ENCODE measurements at places on chromosomes 3 and 15.

DNA sequence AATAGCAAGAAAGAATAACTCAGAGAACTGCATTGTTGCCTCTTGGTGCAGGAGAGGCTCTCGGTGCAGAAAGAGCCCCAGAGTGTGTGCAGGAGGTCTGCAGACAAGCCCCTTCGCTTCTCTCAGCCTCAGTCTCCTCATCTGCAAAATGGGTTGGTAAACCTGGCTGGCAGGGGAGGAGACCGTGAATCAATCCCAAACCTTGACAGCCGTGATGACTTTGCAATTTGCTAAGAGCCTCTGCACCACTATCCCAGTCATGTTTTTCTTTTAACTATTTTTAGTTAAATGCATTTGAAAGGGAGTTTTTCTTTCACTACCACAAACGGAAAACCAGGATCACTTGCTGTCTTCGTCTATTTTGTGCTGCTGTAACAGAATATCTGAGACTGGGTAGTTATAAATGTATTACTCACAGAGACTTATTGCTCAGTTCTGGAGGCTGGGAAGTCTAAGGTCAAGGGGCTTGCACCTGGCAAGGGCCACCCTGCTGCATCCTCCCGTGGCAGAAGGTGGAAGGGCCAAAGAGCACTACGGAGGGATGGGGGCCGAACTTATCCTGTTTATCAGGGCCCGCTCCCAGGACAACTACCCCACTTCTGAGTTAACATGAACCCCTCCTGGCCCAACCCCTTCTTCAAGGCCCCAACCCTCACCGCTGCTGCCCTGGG is 14.2 kb upstream of the IQSEC1 start:
- DNase-seq: no peak

- peak; percentile 93 for DNase-seq
Observed at GRCh38 chr15:83323296-83323711, 38.8 kb upstream of the BNC1 start.

DNA sequence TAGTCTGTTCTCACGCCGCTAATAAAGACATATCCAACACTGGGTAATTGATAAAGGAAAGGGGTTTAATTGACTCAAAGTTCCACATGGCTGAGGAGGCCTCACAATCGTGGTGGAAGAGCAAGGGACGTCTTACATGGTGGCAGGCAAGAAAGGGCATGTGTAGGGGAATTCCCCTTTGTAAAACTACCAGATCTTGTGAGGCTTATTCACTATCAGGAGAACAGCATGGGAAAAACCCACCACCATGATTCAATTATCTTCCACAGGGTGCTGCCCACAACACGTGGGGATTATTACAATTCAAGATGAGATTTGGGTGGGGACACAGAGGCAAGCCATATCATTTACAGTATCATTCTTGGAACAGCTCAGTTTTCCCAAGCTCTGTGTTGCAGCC is 268.0 kb downstream of the SUCLG2 start:
- DNase-seq: no peak

DNA sequence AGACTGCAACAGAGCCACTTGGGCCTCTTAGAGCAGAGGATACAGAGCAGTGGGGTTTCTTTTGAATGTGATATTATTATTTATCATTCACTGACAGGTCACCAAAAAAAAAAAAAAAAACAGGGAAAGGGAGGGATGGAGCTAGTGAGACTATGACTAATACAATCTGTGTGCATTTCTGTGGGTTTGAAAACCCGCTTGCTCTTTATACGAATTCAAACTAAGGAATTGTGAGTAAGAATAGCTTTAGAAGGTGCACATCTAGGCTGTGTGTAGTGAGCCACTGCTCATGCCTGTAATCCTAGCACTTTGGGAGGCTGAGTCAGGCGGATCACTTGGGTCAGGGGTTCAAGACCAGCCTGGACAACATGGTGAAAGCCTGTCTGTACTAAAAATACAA is 186.6 kb upstream of the MANF start:
- DNase-seq: no peak

DNA sequence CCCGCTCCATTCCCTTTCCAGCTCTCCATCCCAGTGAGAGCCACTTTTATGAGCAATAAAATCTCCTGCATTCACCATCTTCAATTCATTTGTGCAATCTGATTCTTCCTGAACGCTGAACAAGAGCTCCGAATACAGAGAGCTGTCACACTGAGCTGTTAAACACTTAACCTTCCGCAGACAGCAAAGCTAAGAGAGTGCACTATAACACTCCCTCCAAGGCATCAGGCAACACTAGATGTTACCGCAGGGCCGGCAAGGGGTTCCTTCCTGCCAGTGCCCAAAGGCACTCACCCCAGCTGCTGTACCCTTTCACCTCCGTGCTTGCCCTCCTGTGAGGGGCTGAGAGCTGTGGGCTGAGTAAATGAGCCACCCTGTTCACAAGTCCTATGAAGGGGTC is 85.6 kb downstream of the BCHE start:
- no peak for DNase-seq

DNA sequence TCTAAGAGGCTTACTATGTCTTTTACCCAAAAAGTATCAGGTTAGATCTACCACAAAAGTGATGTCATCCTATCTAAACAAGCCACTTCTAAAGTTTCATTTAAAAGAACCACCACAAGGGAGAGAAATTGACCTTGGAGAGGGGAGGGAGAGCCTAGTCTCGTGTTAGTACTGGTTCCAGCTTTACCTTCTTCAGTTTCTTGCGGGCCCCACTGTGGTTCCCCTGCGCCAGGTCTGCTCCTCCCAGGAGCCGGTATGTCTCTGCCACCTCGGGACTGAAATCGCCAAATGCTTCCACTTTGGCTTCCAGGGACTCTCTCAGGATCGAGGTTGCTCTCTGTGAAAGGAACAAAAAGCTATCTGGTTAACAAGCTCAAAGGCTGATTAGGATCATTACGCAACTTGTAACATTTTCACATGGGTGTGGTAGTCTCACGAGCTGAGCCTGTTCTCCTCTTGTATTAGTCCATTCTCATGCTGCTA is 51.1 kb downstream of the SYNM start:
- peak; percentile 27 for DNase-seq

DNA sequence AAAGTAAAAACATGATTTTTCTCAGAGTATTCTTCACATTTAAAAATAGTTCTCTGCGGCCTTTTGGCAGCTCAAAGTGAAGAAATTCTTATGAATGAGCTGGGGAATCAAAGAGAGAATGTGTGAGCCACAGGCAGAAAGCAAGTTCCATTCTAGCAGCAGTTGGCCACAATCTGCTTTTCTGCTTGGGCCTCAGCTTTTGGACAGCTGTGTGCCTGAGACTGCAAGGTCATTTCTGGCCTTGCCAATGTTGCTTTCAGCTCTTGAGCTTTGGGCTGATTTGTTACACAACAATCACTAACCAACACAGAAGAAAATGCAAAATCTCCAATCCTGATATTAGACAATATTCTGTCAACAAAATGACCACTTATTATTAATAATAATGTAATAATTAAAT is 14.4 kb upstream of the TM4SF4 start:
- DNase-seq: no peak

GRCh38 chr3:71045917-71046282 is 537.6 kb downstream of the FOXP1 start:
- DNase-seq: no peak

- no peak for DNase-seq
Observed at GRCh38 chr3:193673845-193674244, 80.8 kb downstream of the OPA1 start.

DNA sequence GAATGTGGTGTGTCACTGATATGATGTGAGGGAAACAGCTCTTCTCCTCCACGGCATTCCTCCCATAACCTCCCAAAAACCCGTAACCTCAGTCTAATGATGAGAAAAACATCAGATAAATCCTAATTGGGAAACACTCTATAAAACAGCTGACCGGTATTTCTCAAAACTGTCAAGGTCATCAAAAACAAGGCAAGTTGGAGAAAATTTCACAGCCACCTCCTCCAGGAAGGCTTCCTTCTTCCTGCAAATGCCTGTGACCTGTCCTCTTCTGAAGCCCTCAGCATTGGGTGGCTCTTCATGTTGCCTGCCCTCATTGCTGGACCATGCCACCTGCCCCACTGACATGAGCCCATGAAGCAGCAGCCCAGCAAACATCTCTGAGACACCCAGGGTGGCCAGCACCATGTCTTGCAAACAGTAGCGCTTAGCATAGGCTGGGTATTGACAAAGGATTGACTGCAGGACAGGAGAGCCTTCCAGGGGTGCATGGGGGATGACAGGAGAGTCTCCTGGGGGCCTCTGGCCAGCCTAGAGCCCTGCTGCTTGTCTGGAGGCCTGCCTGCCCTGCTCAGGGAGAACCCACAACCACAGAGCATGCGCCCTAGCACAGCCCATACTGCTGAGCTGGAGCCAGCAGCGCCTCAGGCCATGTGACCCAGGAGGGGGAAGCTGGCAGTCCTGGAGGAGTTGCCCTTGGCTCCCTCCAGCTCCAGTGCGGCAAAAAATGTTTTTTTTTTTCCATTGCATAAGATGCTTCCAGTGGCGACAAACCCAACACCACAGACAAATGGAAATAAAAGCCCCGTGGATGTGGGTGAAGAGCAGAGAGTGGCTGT is 49.7 kb downstream of the XXYLT1 start:
- DNase-seq: no peak

GRCh38 chr15:101495334-101496197 is 6.1 kb upstream of the PCSK6 start:
- no peak for DNase-seq

DNA sequence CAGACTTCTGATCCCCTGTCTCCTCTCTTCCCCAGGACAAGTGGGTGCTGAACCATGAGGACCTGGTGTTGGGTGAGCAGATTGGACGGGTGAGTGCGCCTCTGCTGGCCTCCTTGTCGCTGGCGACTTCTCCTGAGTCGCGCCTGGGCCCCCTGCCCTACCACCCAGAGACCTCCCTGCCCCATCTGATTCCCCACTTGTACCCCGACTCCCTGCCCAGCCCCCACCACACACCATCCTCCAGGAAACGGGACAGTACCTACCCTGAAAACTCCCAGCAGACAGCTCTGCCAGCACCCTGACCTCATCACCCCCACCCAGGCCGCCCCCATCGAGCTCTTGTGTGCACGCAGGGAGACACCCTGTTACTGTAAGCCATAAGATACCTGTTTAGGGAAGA is 7.7 kb downstream of the FES start:
- no peak for DNase-seq

- no peak for DNase-seq
Observed at GRCh38 chr15:70014860-70015490, 82.7 kb downstream of the TLE3 start.

GRCh38 chr3:129933471-129933870 is 40.0 kb upstream of the TMCC1 start:
- DNase-seq: no peak

DNA sequence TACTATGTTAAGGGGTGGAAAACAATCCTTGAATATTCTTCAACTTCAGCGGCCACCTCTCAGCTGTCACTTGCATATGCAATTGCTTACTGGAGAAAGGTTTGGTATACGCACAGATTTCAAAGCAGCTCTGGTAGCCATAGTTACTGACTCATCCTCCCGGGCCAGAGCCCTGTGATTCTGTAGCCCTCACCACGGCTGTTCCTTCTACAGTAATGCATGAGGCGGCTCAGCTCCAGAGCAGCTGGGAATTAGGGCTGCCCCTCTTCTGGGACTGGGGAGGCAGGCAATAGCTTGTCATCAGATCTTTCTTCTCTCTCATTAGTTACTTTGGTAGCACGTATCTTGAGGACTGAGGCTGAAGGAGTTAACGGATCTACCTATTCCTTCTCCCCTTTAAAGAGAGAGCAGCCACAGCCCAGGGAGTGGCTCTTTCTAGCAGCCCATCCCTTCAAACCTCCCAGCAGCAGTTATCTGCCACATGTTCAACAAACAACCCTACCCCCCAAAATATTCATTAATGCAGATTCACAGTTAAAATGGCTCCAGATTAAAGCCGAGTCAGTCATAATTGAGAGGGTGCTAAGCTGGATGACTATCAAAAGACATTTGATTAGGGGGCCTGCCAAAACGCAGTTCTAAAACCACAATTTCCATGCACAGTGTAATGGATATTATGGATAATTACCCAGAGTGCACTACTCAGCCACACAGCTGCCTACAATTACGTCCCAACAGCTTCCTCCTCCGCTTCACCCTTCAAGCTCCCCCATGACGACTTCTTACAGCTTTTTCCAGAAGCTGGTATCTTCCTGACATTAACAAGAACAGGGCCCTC is 54.7 kb downstream of the ETV5 start:
- DNase-seq: no peak

GRCh38 chr15:73225358-73226015 is 143.3 kb downstream of the HCN4 start:
- no peak for DNase-seq

DNA sequence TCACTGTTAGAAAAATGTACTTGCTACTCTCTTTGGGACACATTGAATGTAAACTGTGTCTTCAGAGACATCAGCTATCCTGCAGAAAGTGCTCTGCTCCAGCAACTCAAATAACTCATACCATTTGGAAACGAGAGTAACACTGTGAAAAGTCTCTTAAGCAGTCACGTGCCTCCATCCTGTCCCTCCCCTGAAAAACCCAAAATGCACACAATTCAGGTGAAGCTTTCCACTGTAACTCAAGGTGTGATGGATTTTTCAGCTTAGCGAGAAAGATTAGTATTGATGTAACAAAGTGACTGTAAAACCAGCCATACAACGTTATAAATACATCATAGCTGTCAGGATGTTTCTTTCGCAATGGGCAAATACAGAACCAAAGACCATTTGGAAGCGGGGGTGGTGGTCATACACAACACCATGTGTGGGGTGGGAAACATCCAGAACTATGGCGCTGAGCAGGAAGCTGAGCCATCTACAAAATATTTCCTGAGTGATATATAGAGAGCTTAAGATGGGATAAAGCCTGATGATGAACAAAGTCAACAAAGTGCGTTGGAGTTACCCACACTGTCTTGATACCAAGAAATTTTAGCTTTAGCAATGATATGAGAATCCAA is 332.3 kb downstream of the FOXP1 start:
- peak; percentile 62 for DNase-seq

DNA sequence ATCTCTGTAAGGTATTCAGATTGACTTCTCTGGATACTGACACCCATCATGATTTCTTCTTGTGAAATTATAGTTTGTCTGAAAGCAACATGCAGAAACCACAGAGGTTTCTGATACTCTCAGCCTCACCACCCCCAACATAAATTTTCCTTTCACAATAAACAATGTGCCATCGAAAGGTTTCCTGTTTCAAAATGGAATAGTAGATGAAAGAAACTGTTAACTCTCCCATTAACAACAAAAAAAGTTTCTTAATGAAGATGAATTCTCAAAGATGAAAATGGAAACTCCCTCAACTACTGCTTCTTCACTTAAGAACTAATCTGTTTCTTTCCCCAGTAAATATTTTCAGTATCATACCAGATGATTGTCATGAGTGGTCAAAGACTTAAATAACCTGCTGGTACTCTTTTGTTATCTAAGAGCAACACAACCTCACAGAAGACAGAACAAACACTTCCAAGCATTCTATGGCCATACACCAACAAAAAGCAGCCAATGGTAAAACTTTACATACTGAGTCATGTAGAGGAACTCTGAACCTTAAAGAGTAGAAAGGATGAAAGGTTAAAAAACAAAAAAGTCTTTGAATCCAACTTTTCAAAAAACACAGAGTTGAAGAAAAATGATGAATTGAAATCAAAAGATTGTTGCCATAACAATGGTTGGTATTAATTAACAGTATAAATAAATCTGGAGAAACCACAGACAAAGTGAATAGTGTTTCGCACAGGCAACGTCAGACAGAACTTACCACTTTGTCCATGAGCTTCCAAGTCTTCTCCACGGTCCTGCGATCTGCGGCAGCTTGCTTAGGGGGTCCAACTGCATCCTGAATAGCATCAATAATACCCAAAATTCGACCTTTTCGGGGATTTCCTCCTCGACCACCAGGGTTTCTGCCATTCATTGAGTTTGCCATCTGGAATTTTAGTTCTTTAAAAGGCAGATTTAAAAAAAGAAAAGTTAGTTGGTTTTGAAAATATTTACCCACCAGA is 1.9 kb downstream of the CBLB start:
- no peak for DNase-seq

GRCh38 chr3:12479919-12480427 is 4.3 kb upstream of the TSEN2 start:
- no peak for DNase-seq
